Activated CD4-positive, alpha-beta T cell treated with anti-CD3 and anti-CD28 coated beads for 24 hours (primary cell): ENCODE measurements at places on chromosomes 3 and 15.
A peak's percentile ranks its signal among the peaks of the same experiment; 100 is the strongest.

GRCh38 chr3:105323274-105323599, 43.5 kb upstream of the ALCAM start:
- DNase-seq: no peak

- DNase-seq: no peak
Measured at GRCh38 chr3:186875708-186876107, 33.2 kb downstream of the ADIPOQ start.

- no peak for DNase-seq
Measured at GRCh38 chr3:69998759-69999139, 784 bp upstream of the SAMMSON start.

DNA sequence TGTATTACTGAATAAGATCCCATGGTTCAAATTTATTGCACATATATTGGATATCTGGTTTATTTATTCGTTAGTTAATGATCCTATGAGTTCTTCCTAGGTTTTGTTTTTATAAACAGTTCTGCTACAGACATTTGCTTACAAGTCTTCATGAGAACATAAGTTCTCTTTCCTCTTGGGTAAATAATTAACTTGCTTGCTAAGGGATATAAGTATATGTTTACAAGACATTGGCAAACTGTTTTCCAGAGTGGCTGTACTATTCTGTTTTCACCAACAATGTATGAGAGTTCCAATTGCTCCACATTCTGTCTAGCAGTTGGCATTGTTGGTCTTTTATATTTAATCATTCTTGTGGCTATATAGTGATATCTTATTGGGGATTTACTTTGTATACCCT, 341.8 kb upstream of the GBE1 start:
- DNase-seq: no peak

DNA sequence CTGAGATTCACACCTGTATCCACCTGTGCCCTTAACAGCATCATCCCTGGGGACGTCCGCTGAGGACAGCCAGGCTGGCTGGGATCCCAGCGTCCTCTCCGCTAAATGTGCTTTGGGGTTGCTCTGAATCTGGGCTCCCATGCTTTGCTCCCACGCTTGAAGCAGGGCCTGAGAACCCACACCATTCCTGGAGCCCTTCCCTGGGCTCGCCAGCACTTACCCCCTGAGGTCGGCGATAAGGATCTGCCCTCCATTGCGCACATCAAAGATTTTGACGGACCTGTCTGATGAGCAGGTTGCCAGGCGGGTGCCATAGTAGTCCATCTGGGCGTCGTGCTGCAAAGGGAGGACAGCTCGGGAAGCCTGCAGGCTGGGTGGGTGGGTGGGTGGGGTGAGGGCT, 5.8 kb downstream of the SEC13 start:
- no peak for DNase-seq

GRCh38 chr3:61632568-61633175, 71.3 kb downstream of the PTPRG start:
- no peak for DNase-seq

- DNase-seq: no peak
Measured at GRCh38 chr3:122784436-122784835, 9.2 kb downstream of the HSPBAP1 start.

- DNase-seq: no peak
Measured at GRCh38 chr3:33795131-33795530, 3.3 kb upstream of the PDCD6IP start.

- DNase-seq: no peak
Measured at GRCh38 chr3:197025736-197026480, 3.7 kb downstream of the MELTF start.

- no peak for DNase-seq
Measured at GRCh38 chr15:25803541-25803940, 59.6 kb downstream of the ATP10A start.

- DNase-seq: no peak
Measured at GRCh38 chr15:42908538-42908937, 12.0 kb downstream of the TTBK2 start.

- no peak for DNase-seq
Measured at GRCh38 chr3:123331006-123331405, 117.9 kb downstream of the ADCY5 start.

DNA sequence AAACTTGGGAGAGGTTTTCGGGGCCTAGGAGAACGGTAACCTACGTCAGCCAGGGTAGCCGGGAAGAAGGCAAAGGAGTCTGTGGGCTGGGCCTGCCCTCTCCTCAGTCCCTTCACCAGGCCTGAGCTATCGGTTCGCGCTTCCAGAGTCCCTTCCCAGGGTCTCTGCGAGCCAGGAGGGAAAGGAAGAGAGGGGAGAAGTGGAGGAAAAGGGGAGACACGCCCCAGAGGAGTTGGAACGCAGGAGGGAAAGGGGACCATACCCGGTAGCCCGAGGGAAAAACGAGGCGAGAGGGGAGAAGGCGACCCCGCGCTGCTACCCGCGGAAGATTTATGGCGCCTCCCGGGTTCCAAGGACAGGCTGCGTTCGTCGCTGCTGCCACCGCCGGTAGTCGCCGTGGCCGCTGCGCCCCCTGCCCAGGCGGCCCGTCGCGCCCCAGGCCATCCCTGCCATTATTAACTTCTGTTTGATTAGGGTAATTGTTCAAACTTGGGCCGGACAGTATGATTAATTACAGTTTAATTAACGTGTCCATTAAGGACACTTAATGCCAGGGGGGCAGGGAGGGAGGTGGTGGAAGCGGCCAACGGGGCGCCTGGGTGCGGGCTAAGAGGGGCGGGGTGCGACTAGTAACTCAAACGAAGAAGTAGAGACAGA, 3.4 kb upstream of the SKOR1 start:
- no peak for DNase-seq

- DNase-seq: no peak
Measured at GRCh38 chr15:44035781-44036699, 159.0 kb downstream of the FRMD5 start.

- DNase-seq: no peak
Measured at GRCh38 chr15:48177383-48177765, 721 bp downstream of the MYEF2 start.

- DNase-seq: peak; percentile 20
Measured at GRCh38 chr15:70196372-70197316, 98.9 kb upstream of the TLE3 start.

DNA sequence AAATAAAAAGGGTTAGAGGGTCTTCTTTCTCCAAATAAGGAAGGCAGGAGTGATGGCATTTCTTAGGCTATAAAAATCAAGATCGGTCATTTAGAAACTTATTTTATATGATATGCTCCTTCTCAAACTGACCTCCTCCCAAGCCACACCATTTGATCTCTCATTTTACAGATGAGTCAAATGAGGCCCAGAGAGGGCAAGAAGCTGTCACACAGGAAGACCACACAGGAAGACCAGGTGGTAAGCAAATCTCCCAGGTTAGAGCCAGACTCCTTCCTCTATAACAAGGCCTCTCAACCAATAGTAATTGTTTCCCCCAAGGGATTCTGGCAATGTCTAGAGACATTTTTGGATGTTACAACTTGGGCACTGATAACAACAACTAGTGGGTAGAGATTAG, 13.8 kb downstream of the TLE3 start:
- no peak for DNase-seq

GRCh38 chr3:113269661-113270060, 58.3 kb downstream of the BOC start:
- DNase-seq: no peak

GRCh38 chr3:120555657-120556509, 40.3 kb upstream of the NDUFB4 start:
- DNase-seq: no peak

DNA sequence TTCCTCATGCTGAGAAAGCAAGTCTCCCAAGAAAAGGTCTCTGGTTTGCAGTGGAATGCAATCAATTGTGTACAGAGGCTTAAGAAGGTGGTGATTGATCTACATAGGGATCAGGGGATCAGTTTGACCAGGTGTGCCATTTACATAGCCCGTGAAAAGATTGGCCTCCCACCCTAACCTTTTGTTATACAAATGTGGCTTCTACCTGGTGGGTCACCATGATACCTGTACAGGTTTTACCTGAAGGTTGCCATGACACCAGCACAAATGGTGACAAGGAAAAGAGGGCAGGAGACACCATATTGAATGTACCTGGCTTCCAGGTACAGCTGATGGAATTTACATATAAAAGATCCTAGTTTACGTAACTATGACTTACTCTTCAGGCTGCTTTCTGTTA, 25.5 kb upstream of the TEX55 start:
- no peak for DNase-seq

GRCh38 chr3:87090631-87091030, 99.7 kb upstream of the VGLL3 start:
- no peak for DNase-seq

DNA sequence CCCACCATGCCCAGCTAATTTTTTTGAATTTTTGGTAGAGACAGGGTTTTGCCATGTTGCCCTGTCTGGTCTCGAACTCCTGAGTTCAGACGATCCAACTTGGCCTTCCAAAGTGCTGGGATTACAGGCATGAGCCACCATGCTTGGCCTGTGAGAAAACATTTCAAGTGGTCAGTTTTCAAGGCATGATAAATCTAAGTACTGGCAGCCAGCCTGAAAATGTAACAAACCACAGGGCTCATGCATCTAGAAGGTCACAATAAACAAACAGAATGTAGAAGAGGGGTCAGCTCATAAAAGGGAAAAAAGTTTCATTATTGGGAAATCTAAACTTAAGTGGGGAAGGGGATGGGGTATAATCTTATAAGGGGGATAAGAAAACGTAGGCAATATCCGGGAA, 39.9 kb downstream of the PPCDC start:
- DNase-seq: no peak

DNA sequence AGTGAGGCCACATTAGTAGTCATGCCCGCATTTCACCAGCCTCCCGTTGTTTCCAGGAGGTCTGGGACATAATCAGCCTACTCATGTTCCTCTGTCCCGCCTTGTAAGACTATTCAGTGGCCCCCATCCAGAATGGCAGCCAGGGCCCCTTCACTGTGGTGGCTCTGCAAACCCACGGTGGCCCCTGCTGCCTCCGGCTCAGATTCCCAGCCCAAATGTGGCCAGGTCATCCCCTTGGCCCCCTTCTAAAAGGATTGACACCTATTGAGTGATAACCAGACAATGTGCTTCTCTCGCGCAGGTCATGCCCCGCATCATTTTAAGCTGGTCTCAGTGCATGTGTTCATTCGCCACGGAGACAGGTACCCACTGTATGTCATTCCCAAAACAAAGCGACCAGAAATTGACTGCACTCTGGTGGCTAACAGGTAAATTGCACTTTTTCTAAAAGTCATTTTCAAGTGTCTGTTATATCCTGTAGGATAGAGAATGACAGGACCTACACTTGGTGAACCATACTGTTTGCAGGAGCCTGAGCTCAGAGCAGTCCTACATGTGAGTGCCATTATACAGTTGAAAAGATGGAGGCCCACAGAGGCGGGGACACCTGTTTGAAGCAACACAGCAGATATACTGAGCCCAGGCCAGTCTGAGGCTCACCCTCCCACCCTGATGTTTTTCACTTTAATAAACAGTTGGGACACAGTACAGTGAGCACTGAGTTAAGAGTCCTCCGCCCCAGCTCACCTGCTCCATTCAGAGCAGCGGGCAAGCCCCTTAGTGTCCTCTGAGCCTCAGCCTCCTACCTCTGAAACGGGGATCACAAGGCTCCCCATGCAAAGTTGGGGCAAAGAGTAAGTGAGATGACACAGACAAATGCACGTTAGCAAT, 47.7 kb downstream of the PXYLP1 start:
- no peak for DNase-seq

GRCh38 chr3:32399030-32399620, 7.5 kb downstream of the CMTM7 start:
- peak; percentile 41 for DNase-seq

- DNase-seq: no peak
Measured at GRCh38 chr15:100687582-100688141, 85.3 kb downstream of the ASB7 start.

GRCh38 chr3:135106445-135106844, 311.4 kb downstream of the EPHB1 start:
- DNase-seq: no peak

- no peak for DNase-seq
Measured at GRCh38 chr15:80669663-80670273, 25.3 kb upstream of the ABHD17C start.

- DNase-seq: no peak
Measured at GRCh38 chr3:40645883-40646282, 121.1 kb downstream of the ZNF621 start.

DNA sequence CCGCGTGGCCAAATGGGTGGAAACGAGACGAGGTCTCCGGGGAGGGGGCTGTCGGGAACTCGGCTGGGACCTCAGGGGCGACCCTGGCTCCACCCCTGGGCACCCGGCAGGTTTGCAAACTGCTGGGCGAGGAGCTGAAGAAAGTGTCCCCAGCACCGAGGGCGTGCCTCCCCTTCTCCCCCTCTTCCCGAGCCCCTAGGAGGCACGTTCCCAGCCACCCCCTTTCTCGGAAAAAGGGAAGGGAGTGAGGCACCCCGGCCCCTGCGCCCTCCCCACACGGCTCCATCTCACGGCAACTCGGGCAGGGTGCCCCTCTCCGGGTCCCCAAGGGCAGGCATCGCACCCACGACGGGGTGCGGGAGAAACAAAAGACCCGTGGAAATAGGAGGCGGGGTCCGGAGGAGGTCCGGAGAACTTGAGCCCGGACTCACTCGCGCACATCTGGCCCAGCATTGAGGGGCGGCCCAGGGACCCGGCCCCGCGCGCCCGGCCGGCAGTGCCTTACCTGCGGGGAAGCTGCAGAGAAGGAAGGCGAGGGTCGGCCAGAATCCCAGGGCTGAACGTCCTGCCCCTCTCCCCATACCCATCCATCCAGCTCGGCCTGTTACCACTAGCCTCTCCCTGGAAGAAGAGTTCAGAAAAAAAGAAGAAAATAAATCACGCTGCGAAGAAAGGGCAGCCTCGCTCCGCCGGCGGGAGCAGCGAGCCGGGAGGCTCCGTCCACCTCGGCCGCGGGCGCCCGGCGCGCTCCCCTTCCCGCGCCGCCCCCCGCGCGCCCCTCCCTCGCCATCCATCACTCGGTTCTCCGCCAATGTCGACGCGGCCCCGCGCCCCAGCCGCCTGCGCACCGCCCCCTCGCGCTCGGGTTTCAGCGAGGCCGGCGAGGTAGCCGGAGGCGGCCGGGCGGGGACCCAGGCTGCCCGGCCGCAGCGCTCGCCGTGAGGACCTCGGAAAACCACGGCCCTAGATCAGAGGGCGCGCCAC, 16.3 kb downstream of the RGMA start:
- no peak for DNase-seq

DNA sequence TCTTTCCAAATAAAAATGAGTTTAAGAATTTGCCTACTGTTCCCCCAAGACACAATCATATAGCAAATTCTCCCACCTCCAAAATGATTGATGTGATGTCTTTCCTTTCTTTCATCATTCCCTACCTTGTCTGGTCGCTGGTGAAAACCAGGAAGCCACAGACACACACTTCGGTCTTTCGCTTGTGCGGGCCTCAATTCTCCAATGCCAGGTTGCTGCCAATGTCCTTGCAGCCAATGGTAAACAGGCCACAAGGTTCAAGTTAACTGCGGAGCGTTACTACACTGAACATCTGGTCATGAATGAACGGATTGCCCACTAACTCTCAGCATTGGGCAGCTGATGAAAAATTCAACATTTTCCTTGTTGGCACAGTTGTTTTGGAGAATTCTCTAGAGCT, 192.2 kb downstream of the FOXP1 start:
- DNase-seq: no peak

GRCh38 chr3:182755308-182755707, 38.0 kb upstream of the ATP11B start:
- no peak for DNase-seq
